ENCODE measurements at places on chromosomes 4 and X.

DNA sequence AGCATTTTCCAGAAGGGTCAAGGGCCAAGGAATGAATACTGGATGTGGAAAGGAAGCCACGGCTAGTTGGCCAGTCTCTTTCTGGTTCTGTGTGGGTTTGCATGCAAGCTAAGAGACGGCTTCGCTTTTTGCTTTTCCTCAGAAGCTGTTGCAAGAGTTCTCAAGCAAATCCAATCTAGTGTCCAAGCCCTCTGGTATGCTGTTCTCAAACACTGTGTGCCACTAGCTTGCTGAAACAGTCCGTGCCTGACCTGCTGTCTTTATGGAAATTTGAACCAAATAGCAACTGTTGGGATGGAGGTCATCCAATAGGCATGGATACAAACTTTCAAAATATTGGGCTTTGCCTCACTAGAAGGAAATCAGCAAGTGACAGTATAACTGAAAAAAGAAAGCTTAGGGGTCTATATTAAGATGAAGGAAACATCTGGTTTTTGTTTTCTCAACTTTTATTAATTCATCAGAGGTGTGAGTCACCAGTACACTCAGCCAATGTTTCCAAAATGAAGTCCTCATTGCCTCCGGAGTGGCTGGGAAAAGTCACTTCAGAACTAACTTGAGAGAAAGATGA is 70.5 kb downstream of the SLC9A6 start:
- H3K4me3 ChIP-seq, result no peak overlapping the region
- H3K27ac ChIP-seq, result peak overlapping the region; percentile 84
- H3K36me3 ChIP-seq, result no peaks in the 10 kb centered on the region
- no peaks in the 10 kb centered on the region for H3K27me3 ChIP-seq
- H3K4me1 ChIP-seq, result no peaks in the 10 kb centered on the region
- peak; percentile 82 for DNase-seq

GRCh38 chr4:144411700-144412099 is 234.3 kb upstream of the HHIP start:
- no peak overlapping the region for H3K4me3 ChIP-seq
- no peaks in the 10 kb centered on the region for H3K27me3 ChIP-seq
- no peak overlapping the region for H3K27ac ChIP-seq
- no peak for DNase-seq
- H3K36me3 ChIP-seq, result no peaks in the 10 kb centered on the region

GRCh38 chr4:175282407-175282806 is 364.2 kb downstream of the ADAM29 start:
- H3K27me3 ChIP-seq, result no peaks in the 10 kb centered on the region
- no peak for DNase-seq
- H3K4me1 ChIP-seq, result no peaks in the 10 kb centered on the region

GRCh38 chr4:98583265-98583664 is 75.1 kb downstream of the TSPAN5 start:
- H3K36me3 ChIP-seq, result no peaks in the 10 kb centered on the region
- H3K4me1 ChIP-seq, result peaks cover 5% of the 10 kb centered on the region
- no peaks in the 10 kb centered on the region for H3K27me3 ChIP-seq

DNA sequence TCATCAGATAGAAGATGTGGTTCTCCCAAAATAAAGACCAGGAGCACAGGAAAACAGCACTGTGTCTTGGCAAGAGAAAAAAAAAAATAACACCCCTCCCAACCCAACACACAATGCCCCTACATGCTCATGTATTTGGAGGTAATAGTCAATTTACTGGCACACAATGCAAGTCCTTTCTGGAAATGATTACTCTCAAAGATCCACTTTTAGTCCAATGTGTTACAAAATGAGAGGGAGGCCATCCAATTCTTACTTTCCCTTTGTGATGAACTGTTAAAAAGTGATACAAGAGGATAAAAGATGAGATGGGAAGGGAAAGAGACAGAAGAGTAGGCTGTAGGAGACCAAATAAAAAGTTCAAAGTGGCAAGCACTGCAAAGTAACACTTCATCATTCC is 180.3 kb upstream of the DKK2 start:
- no peak overlapping the region for H3K27ac ChIP-seq
- H3K27me3 ChIP-seq, result no peaks in the 10 kb centered on the region
- no peak overlapping the region for H3K4me3 ChIP-seq
- no peaks in the 10 kb centered on the region for H3K4me1 ChIP-seq
- H3K36me3 ChIP-seq, result no peaks in the 10 kb centered on the region
- DNase-seq, result no peak

- no peak overlapping the region for H3K4me3 ChIP-seq
- no peak overlapping the region for H3K27ac ChIP-seq
- H3K4me1 ChIP-seq, result no peaks in the 10 kb centered on the region
- H3K27me3 ChIP-seq, result no peaks in the 10 kb centered on the region
- no peaks in the 10 kb centered on the region for H3K36me3 ChIP-seq
Measured at GRCh38 chr4:3786196-3786869, 20.1 kb downstream of the ADRA2C start.

DNA sequence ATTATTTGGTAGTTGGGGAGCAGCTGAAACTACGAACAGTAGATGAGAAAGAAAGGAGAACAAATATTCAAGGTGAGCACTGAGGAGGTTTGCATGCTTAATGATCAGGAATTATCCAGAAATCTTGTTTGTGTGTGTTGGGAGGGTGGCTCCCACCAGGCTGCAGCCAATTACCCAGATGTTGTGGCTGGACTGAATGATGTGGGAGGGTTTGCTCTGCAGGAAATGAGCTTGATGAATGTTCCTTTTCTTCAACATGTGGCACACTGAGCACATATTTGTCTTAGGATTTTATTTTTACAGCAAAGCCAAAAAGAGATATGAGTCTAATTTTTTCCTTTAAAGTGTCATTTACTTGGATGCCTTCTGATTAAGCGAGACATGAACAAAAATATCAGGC is 48.3 kb upstream of the AMOT start:
- no peak overlapping the region for H3K27ac ChIP-seq
- H3K4me1 ChIP-seq, result no peaks in the 10 kb centered on the region
- H3K27me3 ChIP-seq, result no peaks in the 10 kb centered on the region
- H3K4me3 ChIP-seq, result no peak overlapping the region

- no peak for DNase-seq
- no peaks in the 10 kb centered on the region for H3K27me3 ChIP-seq
- H3K4me3 ChIP-seq, result no peak overlapping the region
- no peaks in the 10 kb centered on the region for H3K4me1 ChIP-seq
Measured at GRCh38 chr4:100340512-100341485, 150.5 kb upstream of the DDIT4L start.

- no peaks in the 10 kb centered on the region for H3K4me1 ChIP-seq
- no peaks in the 10 kb centered on the region for H3K27me3 ChIP-seq
- no peak for DNase-seq
- H3K4me3 ChIP-seq, result no peak overlapping the region
- no peaks in the 10 kb centered on the region for H3K36me3 ChIP-seq
Measured at GRCh38 chr4:99655308-99656081, 2.1 kb downstream of the C4orf54 start.

GRCh38 chr4:110620322-110620690 is 2.6 kb downstream of the PITX2 start:
- no peaks in the 10 kb centered on the region for H3K4me1 ChIP-seq
- H3K4me3 ChIP-seq, result no peak overlapping the region

DNA sequence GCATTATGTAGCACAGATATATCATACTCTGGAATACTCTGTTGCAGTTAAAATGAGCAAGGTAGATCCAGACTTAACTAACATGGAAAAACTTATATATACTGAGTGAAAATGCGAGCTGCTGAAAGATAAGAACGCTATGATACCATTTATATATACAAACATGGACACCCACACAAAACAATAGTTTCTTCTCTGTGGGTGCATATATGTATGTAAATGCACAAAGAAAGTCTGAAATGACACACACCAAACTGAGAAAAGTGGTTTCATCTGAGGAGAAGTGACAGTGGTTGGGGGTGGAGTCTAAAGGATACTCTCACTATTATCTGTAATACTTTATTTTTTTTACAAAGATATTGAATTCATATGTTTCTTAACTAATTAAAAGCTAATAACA is 12.2 kb upstream of the FGF2 start:
- no peaks in the 10 kb centered on the region for H3K36me3 ChIP-seq
- no peak for DNase-seq
- H3K27me3 ChIP-seq, result no peaks in the 10 kb centered on the region
- no peak overlapping the region for H3K27ac ChIP-seq
- H3K4me3 ChIP-seq, result no peak overlapping the region
